NCI-H187 (cell line): ENCODE measurements at places on chromosomes 1 and 21.

- no peak for DNase-seq
Observed at GRCh38 chr1:17404034-17404684, 32.2 kb downstream of the PADI6 start.

- peak; percentile 76 for DNase-seq
Observed at GRCh38 chr1:15849775-15850324, 2.3 kb downstream of the SPEN start.

- no peak for DNase-seq
Observed at GRCh38 chr1:54460861-54461387, 54.7 kb upstream of the SSBP3 start.

DNA sequence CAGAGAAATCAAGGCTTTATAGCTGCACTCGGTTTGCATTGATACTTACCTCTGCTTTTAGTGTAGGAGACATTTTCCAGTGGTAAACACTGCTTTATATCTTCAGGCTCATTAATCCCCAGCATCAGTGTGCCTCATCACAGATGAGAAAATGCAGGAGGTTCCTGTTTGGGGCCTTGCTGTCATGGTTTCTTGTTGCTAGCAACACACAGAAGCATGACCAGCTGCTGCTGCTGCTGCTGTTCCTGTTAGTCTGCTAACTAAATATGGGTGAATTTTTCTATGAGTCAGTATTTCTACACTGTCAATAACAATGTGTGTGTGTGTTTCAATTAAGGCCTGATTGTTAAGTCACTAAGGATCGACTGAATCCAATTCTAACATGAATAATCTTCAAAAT, 85.8 kb upstream of the RGS1 start:
- no peak for DNase-seq

DNA sequence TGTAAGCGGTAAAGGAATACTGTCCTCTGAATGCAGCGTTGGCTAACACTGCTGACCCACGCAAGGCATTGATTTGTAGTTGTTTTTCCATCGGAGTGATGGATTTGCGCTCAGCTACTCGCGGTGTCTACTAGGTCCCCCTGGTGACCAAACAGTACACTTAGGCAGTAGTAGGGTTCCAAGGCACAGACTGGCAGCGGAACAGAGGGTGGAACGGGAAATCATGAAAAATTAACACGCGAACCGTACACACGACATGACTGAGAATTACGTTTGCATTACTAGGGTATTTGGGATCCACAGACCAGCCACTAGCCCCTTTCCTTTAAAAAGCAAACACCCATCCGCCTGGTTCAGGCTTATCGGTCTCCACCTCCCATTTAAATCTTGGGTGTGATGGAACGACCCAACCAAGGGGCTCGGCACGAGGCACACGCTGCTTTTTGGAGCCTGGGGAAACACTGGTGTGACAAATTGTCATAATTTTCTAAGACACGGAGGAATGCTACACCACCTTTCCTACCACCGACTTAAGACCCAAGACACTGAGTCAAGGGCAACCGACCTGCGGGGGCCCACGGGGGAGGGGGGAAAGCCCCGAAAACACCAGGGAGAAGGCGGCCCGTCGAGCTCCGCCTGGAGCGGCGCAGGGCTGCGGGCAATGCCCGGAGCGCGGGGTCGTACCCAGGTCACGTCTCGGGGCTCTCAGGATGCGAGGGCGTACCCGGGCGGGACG, 699 bp downstream of the DIPK1A start:
- peak; percentile 20 for DNase-seq

GRCh38 chr1:12072741-12073140, 9.6 kb downstream of the TNFRSF8 start:
- DNase-seq: no peak

GRCh38 chr1:167983797-167984420, 47.0 kb upstream of the MPC2 start:
- no peak for DNase-seq

DNA sequence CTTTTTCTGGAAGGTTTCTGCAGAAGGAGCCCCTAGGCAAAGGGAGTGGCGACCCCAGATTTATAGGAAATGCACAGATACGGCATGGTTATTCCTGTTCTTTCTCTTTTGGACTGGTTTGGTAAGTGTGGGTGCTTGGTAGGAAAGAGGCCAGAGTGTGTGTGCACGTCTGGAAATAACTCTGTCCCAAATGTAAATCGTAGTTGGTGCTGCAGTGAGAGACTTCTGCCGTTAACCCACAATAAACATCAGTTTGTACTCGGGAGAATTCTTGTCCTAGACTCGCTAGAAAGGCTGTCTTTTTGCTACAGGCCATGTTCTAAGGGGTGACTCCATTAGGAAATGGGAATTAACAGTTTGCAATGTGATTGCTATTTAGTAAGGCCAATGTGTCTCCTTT, 779 bp downstream of the SLC44A3 start:
- DNase-seq: no peak

- DNase-seq: no peak
Observed at GRCh38 chr1:38235705-38236104, 189.1 kb upstream of the POU3F1 start.

- DNase-seq: no peak
Observed at GRCh38 chr1:242827538-242827937, 303.0 kb upstream of the PLD5 start.

- no peak for DNase-seq
Observed at GRCh38 chr1:198359024-198359653, 181.3 kb downstream of the ATP6V1G3 start.

GRCh38 chr21:23811805-23812204, 1795.5 kb downstream of the MRPL39 start:
- DNase-seq: no peak

- DNase-seq: no peak
Observed at GRCh38 chr1:8047686-8048445, 21.8 kb upstream of the ERRFI1 start.

- DNase-seq: no peak
Observed at GRCh38 chr1:97159342-97159741, 437.8 kb downstream of the PTBP2 start.

GRCh38 chr1:16189003-16189402, 23.4 kb downstream of the ARHGEF19 start:
- DNase-seq: no peak

DNA sequence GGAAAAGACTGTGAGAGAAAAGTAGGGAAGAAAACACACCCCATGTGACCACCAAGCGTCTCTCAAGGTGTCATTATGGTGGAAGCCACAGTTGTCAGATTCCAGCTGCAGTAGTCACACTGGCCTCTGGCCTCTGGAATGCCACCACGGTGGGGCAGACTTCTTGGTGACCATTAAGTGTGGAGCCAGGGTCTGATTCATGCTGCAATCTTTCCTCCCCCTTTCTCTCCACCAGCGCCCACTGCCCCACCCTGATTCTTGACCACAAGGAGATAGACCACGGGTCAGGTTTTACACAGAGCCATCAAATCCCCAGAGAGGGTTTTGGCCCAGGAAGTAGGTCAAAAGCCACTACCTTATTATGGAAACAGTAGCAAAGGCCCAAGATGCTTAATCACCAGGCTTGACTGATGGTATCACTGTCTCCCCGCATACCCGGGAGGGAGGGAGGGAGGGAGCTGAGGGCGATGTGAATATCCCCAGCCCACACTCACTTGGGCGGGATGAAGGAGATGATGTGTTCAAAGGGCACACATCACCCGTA, 52.7 kb upstream of the GRHL3 start:
- DNase-seq: no peak

DNA sequence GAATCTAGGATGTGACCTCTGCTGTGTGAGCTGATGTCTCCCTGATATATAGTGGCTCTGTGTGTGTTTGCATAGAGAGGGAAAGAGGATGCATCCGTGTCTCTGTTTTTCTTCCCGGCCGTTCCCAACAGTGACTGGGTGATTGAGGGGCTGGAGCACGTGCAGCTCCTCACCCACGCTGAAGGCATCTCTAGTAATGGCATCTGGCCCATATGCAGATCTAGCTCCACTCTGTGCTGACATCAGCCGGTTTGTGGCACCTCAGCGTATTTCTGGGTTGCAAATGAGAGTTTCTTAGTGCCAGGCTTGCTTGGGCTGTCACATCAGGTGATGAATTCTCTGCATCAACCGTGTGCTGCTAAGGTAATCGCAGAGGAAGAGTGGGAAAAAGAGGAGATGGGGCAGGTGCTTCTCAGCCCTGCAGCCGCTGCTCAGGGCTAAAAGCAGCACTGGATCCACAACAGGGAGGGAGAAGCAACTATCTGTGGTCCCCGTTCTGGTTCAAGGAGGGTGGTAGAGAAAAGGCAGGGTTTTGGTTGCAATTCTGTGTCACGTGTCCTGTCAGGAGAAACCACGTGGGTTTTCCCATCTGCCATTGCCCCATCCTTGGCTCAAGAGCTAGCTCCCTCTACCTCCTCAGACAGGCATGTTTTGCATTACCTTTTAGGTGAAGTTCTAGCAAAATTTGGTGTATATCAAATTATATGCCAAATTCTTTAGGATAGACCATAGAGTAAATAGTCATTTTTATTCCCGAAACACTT, 282.9 kb downstream of the PBX1 start:
- DNase-seq: no peak

DNA sequence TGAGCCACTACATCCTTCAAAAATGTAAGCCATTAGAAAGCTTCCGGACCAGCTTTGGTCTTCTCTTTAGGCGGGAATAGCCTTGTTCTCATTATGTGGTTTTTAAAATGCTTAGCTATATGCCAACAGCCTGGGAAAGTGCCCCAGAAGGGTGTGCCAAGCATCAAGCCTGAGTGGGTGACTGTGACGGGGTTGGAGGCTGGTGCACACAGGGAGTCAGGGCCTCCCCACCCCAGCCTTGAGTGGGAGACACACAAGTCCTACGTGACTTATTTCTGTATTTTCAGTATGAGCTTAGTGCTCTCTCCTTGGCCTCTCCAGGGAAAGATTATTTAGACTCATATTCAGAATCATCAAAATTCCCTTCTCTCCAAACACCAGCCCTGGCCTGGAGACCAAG, 9.8 kb downstream of the UBASH3A start:
- no peak for DNase-seq

- no peak for DNase-seq
Observed at GRCh38 chr1:214537219-214537618, 14.2 kb downstream of the PTPN14 start.

GRCh38 chr1:205020466-205020865, 22.5 kb upstream of the CNTN2 start:
- DNase-seq: no peak

DNA sequence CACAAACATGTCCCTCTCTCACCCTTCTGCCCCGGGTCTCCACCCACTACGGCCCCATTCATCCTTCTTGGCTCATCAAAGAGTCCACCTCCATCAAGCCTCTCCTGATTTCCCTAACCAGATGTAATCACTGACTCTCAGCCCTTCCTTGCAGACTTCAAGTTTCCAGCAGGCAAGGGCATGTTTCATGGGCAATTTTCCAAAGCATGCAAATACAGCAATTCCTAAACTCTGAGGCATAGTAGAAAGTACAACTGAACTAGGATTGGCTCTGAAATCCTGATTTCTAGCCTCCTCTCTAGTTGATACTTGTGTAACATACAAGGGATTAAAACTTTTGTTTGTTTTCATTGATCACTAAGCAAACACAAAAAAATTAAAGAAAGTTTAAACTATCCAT, 109.1 kb upstream of the GADD45A start:
- DNase-seq: no peak

DNA sequence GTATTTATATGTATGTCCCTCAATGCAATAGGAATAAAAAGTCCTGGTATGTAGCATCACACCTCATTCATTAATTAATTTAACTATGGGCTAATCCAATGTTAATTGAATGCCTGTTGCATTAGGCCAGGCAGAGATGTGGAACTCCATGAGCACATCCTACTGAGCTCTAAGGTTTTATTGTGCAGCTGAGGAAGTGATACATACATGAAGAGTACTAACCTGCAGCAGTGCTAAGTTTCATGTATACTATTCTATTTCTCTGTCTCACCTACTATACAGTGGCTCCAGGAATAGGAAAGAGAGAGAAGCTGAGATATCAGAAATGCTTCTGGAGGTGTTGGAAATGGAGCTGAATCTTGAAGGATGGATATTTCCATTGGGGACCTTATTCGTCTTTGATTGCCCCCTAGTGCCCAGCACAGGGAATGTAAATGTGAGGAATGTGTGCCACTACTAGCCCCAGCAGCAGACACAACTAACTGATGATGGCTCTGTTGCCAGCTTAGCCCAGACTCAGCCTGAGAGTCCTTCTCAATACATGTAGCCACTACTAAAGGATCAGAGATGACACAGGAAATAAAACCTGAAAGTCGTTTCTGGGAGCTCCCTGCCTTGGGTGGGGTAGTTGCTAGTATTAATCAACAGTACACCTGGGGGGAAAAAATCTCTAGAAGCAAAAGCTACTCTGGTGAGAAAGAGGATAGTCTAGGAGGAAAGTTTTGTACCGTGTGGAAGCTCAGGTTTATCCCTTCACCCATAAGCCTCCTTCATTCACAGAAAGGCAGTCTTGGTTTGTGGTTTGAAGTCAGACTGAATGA, 173.3 kb upstream of the FOXD3 start:
- DNase-seq: no peak
